SW480 (cell line): ENCODE measurements at places on chromosomes 1 and 21.

GRCh38 chr1:24968941-24969585 is 39.0 kb upstream of the RUNX3 start:
- DNase-seq = peak; percentile 78

DNA sequence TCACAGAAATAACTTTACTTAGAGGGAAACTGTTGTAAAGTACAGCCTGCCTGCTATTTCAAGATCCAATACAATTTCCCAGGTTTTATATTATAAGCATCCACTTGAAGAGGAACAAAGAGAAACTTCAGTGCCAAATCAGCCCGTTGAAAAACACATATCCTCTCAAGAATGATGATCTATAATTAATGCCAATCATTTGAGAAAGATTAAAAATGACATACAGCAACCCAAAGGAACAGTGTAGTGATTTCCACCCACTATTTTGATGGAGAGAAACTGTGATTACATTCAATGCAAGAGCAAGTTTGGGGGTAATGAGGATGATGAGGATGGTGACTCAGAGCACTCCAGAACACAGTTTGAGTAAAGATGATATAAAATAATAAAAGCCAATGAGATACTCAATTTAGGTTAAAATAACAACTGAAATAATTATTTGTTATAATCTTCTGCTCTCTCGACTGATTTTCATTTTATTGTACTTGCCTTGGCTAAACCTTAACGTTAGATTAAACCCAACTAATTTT is 715.5 kb downstream of the NCAM2 start:
- no peak for DNase-seq

GRCh38 chr21:35475009-35475408 is 425.9 kb upstream of the RUNX1 start:
- DNase-seq = no peak

- peak; percentile 92 for DNase-seq
These were observed 30.5 kb upstream of the LRIG2 start for GRCh38 chr1:113042285-113043143.

GRCh38 chr1:44300852-44301251 is 54.2 kb downstream of the ERI3 start:
- DNase-seq = no peak

- peak; percentile 62 for DNase-seq
These were observed 106.9 kb upstream of the LYPLAL1 start for GRCh38 chr1:219066631-219067349.

GRCh38 chr1:241638099-241638682 is 2.0 kb downstream of the CHML start:
- DNase-seq = no peak

DNA sequence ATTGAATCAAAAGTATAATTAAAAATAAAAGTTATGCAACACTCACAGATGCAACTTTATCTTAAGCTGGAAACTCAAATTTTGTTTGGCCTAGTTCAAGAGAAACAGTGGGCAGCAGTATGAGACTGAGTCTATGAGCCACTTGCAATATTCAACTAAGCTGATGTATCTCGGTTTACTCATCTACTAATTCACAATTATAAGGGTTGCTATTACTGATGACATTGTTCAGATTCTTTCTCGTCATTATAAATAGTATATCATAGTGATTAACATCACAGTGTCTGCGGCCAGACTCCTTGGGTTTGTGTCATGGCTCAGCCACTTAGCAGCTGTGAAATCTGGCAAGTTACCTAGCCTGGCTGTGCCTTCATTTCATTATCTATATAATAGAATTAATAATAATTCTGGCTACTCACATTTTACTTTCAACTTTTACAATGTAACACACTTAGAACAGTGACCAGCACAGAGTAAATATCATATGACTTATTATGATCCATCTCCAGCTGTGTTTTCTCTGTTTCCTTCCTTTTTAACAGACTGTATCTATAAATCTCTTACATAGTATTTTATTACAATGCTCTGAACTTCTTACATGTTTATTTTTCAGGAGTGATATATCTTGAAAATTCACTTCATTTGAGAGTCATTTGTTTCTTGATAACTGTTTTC is 194.3 kb upstream of the RGS18 start:
- no peak for DNase-seq

- no peak for DNase-seq
These were observed 651 bp upstream of the HPCA start for GRCh38 chr1:32885676-32886003.

- DNase-seq = no peak
These were observed 87.1 kb upstream of the DISP3 start for GRCh38 chr1:11391886-11392285.

GRCh38 chr1:77759071-77760028 is at the start of gene USP33:
USP33 (minus strand) TSS chr1:77759852; CDS start chr1:77741697, 18,155 bp downstream.
- peak; percentile 77 for DNase-seq

DNA sequence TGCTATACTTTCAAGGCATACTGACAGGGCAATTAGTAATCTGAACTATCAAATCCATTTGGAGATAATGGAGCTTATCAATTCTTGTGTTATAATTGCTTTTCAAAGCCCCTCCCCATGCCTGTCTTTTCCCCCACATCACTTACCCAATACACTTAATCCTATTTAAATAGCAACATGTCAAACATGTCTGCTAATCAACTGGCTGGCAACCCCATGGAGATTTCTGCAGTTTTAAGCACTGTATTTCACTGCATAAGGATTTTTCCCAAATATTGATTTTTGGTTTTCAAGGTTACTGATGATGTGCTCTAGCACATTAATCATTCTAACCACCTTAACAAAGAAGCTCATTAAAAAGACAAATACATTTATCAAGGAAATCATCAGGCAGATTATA is 800.3 kb downstream of the PLA2G4A start:
- DNase-seq = no peak

DNA sequence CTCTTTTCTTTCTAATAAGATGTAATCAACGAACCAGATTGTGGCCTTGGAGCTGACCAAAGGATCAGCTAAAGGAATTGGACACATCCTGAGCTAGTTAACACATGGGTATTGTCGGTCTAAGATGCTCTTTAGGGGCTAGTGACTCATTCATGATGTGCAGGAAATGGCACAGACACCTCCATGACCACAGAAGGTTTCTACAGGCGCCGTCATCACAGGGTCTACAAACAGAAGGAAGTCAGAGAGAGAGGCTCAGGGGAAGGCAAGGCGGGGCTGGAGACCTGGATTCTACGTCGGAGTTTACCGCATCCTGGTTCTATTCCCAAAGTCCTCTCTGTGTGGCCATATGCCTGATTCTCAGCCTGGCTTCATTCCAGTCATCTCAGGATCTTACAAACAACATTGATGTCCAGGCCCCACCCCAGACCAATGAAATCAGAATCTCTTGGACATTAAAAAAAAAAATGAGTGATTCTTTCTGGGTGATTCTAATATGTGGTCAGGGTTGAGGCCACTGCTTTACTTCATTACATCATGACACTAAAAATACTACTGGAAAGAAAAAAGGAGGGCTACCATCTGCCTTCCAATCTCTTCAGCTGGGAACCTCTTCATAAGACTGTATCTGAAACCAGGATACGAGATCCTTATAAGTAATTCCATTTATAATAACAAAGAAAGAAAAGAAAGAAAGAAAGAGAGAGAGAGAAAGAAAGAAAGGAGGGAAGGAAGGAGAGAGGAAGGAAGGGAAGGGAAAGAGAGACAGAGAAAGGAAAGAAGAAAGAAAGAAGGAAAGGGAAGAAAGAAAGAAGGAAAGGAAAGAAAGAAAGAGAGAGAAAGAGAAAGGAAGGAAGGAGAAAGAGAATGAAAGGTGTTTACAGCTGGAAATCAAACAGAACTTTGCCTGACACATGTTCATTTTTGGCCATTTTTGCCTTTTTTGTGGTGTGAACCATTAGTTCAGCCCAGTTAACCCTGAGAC is 11.6 kb upstream of the KCNJ15 start:
- DNase-seq = peak; percentile 61

DNA sequence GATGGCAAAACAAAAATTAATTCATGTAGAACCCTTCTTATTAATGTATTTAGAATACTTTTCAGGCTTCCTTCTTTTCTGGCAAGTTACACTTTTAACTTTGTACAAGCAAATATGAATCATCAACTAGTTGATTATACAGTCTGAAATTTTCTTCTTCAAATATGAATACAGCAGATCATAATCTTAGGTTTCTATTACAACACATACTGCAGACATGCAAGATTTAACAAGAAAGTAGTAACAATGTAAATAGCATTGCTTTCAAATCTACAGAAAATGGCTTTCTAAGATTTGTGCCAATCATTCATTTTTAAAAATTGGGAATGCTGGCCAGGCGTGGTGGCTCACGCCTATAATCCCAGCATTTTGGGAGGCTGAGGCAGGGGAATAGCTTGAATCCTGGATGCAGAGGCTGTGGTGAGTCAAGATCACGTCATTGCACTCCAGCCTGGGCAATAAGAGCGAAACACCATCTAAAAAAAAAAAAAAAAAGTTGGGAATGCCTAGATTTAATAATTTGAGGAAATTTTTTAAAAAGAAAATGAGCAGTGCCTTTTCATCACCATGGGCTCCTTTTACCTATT is 68.4 kb upstream of the DPYD start:
- DNase-seq = no peak

GRCh38 chr1:218674280-218674773 is 329.2 kb downstream of the TGFB2 start:
- peak; percentile 46 for DNase-seq

GRCh38 chr1:228802386-228803220 is 67.3 kb downstream of the RHOU start:
- no peak for DNase-seq

GRCh38 chr1:47507881-47508701 is 70.2 kb downstream of the FOXD2 start:
- peak; percentile 29 for DNase-seq

DNA sequence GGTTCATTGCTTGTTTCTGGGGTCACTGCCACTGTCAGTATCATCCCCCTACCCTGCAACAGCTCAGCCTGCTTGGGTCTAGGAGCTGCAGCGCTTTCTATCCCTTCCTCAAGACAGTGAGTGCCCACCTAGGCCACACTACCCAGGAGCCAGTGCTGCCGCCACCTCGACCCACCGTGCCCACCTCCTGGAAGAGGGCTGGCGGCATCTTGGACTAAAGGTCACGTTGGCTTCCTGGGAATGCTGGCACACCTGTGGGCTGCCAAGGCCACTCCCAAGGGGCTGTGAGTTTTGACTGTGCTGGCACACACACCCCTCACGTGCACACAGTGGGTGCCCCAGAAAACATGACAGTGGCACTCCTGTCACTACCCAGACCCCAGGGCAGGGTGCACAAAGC is 22.1 kb downstream of the CRYAA start:
- no peak for DNase-seq

- no peak for DNase-seq
These were observed 36.6 kb downstream of the RGL1 start for GRCh38 chr1:183841550-183841949.

GRCh38 chr1:58436615-58437297 is 109.8 kb downstream of the OMA1 start:
- no peak for DNase-seq

GRCh38 chr1:36697836-36698605 is 215.3 kb upstream of the CSF3R start:
- no peak for DNase-seq

GRCh38 chr1:213605732-213606131 is 382.0 kb upstream of the PROX1 start:
- DNase-seq = no peak

DNA sequence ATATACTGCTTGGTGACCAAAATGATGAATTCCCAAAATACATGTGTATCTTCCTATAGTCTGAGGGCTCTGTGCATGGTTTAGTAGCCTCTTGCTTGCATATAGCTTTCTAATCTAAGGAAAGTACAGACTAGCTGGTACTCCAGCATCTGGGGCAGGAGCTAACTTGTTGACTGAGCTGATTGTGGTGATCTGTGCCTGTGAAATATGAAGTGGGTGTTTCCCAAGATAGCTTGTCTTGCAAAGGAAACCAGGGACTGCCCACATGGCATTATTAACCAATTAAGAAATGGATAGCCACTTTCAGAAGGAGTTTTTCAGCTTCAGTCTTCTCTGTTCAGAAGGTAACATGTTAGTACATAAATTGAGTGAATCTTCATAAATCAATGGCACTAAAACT is 219.8 kb downstream of the NEGR1 start:
- no peak for DNase-seq
